ENCODE measurements at places on chromosomes 4 and X.

DNA sequence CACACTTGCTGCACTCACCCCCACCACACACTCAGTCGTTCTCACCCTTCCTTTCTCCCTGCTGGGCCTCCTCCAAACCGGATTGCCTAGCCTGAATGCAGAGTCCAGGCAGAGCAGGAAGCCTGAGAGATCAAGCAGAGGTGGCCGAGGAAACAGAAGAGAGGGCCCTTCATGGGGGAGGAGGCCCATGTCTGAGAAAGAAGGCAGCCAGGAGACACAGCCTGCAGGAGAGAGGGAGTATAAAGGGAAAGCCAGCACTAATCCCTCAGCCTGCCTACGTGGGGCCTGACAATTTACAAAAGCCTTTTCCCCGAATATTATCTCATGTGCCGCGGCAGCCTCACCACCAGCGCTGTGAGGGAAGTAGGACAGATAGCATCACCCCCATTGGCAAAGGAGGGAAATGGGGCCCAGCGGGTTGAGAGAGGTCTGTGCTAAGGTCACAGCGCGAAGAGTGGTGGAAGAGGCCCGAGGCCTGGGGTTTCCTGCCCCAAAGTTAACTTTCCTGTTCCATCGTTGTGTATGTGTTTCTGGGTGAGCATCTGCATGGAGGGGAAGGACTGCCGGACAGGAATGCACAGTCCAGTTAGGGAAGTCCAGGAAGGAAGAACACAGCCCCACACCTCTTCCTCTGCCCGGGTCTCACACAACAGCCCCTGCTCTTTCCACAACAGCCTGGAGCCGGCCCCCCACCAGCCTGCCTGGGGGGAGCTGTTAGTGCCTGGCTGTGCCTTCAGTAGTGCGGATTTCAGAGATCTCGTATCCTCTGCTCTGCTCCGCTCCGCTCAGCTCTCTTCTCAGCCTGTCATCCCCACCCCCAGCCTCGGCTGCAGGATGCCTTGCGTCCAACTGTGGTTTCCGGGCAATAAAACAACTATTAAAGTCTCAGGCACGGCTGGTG, 50.9 kb upstream of the BCOR start:
- no peak for DNase-seq

GRCh38 chrX:115894087-115894486, 276.5 kb upstream of the AGTR2 start:
- DNase-seq, result no peak

DNA sequence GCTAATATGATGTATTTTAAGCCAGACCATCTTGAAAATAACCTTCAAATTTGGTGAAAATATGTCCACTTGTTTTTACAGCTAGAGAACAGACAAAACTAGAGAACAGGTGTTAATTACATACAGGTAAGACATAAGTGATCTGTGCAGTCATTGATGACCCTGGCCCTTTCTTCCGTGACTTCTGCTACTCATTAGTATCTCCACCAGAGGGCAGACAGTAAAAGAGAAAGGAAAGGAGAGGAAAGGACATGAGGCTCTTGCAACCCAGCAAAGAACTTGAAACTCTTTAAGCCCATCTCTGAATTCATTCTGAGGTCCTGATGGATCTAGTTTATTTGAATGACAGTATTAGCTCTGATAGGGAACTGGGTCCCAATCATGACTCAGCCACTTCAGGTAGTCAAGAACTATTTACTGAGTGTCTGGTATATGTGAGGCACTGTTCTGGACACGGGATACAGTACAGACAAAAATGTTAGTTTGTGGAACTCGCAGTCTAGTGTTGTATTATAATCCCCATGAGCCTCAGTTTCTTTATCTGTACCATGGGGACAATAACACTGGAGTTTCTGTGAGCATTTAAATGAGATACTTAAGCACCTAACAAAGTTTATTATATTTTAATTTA, 121.0 kb upstream of the TEX13D start:
- DNase-seq, result no peak

DNA sequence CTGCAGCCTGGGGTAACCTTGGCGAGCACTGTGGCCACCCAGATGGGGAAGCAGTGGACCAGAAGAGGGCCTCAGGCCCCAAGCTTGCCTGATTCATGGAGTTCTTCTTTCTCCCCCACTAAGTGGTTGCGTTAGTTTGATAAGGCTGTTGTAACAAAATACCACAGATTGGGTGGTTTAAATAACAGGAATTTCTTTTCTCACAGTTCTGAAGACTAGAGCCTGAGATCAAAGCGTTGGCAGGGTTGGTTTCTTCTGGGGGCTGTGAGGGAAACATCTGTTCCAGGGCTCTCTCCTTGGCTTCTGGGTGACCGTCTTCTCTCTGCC, 105.7 kb upstream of the GATB start:
- no peak for DNase-seq

DNA sequence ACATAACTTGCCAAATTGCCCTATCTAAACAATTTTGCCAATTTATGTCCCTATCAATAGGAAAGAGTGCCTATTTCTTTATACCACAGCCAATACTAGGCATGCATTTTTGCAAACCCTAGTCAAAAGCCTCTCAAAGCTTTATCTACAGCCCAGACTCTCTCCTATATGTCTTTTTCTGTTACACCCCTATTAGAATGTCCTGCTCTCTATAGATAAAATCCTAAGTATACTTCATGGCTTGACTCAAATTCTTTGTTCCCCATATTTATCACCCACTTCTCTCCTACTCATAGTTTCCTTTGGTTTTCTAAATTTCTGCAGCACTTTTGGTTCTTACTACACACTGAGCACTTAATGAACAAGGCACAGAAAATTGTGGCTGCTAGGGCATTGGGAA, 38.0 kb downstream of the NUP62CL start:
- no peak for DNase-seq

GRCh38 chr4:112770114-112770513, 133.2 kb downstream of the LARP7 start:
- no peak for DNase-seq

DNA sequence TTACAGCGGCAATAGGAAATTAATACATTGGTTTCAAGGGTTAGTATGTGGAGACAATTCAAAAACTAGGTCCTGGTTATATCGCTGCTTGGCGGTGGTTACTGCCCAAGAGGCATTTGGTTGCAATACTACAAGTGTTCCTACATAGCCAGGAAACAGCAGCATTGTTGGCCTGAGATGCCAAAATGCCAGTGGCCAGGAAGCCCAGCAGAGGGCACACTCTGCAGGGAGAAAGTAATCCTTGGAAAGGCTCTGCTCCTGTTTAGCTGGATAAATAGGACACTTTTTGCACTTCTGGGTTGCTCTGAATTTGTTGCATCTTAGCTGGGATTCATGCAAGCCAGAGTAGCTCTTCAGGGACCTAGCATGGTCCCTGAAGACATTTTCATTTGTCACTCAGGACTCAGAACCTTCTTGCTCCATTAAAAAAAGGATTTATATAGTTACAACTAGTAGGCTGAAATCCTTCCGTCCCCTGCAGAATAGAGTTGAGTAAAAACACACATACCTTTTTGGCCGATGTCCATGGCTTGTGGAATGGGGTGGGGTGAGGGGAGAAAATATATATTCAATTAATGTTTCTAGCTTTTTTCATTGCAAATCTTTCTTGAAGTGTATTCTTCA, 8.1 kb upstream of the GPR119 start:
- no peak for DNase-seq

- DNase-seq, result no peak
Measured at GRCh38 chr4:73127839-73128453, 58.4 kb upstream of the COX18 start.

GRCh38 chrX:40142417-40142816, 44.7 kb upstream of the BCOR start:
- DNase-seq, result no peak

DNA sequence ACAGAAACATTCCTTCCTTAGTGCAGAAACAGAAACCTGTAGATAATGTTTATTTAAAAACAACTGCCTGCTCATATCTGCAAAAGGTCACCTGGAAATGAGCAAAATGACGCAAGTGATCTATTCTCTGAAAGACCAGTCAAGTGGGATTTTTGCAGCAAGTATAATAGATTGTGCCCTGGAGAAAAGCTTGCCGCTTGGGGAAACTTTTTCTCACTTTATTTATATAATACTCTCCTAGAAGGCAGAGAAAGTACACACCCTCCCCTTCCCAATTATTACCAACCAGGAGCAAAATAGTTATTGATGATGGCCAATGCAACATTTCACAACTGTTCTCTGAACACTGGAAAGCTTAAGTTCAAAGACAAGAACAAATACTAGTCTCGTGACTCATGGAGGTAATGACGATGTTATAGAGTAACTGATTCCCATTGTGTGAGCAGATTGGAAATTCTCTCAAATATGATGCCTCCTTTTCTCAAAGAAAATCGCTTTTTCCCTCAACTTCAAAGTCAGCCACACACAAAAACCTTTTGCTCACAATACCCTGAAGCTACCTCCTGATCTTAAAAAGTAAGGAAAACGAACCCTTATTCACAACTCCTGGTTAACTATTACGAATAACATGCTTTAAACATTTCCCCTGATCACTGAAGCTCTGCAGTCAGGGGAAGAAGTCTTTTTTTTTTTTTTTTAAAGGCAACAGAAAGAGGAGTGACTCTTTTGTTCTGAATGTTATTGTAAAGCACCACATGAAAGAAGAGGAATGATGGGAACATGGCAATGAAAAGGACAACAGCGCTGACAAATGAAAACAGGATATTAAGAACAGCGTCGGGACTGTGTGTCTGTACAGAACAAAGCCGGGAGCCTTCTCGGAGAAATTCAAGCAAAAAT, 41.0 kb downstream of the MID1 start:
- no peak for DNase-seq

DNA sequence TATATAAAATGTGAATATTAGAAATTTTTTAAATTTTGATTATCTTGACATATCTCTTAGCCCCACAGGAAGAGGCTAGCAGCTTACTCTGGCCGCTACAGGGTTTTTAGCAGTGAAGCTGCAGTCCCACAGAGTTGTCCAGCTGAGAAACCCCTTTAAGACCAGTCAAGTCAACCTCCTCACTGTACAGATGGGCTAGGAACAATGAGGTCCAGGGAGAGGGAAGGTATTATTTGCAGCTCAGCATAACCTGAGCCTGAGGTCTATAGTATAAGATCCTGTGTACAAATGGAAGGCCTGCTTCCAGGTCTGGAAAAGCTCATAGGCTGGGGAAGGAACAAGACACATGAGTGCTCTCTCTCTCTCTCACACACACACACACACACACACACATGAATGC, 1.8 kb downstream of the VSIG4 start:
- no peak for DNase-seq

GRCh38 chrX:68930542-68931317, 101.9 kb downstream of the EFNB1 start:
- DNase-seq, result no peak

GRCh38 chr4:53974561-53974960, 89.8 kb downstream of the CHIC2 start:
- no peak for DNase-seq

- DNase-seq, result no peak
Measured at GRCh38 chrX:87063642-87064041, 454.0 kb upstream of the KLHL4 start.

All from stimulated activated CD8-positive, alpha-beta memory T cell treated with anti-CD3 and anti-CD28 coated beads, Interleukin-7, amount 100 ng/mL, for 24 hours (primary cell).